Activated T-cell treated with anti-CD3 and anti-CD28 coated beads, Interleukin-2, amount 50 U/mL, for 72 hours (primary cell): ENCODE measurements at places on chromosomes 2 and 18. TPM values are rescaled to one million over a fixed set of nuclear protein-coding genes. Genes with fewer than 3 reads are reported as not detected.
A peak's percentile ranks its signal among the peaks of the same experiment; 100 is the strongest.

DSEL gene
- total RNA-seq, result 0.14 TPM

DNA sequence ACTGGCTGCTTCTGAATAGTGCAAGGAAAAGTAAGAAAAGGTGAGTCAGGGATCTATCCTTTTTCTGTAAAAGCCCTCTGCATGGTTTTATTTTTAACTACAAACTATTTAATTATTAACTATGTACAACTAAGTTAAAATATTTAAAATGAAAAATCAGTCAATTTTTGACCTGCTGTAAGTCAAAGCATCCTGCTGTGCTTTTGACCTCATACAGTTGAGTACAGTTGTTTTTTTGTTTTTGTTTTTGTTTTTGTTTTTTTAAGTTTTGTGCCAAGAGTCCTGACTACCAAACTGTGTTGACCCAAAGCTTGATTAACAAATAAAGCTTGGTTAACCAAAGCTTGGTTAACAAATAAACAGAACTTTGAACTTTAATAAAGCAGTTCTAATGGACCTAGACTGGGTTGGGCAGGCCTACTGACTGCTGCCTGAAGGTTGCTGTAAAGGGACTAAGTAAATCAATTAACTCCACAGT lies at the start of gene ACMSD:
Gene ACMSD (plus strand): TSS at position 474 of the 478 bp plus-strand sequence. CDS start 67 bp downstream, outside the sequence.
- no peak for DNase-seq
- peaks cover 7% of the 10 kb centered on the region for H3K27me3 ChIP-seq
- H3K4me3 ChIP-seq, result no peak within 1 kb of the TSS
- H3K36me3 ChIP-seq, result no peaks in the 10 kb centered on the region
- H3K4me1 ChIP-seq, result no peaks in the 10 kb centered on the region

DNA sequence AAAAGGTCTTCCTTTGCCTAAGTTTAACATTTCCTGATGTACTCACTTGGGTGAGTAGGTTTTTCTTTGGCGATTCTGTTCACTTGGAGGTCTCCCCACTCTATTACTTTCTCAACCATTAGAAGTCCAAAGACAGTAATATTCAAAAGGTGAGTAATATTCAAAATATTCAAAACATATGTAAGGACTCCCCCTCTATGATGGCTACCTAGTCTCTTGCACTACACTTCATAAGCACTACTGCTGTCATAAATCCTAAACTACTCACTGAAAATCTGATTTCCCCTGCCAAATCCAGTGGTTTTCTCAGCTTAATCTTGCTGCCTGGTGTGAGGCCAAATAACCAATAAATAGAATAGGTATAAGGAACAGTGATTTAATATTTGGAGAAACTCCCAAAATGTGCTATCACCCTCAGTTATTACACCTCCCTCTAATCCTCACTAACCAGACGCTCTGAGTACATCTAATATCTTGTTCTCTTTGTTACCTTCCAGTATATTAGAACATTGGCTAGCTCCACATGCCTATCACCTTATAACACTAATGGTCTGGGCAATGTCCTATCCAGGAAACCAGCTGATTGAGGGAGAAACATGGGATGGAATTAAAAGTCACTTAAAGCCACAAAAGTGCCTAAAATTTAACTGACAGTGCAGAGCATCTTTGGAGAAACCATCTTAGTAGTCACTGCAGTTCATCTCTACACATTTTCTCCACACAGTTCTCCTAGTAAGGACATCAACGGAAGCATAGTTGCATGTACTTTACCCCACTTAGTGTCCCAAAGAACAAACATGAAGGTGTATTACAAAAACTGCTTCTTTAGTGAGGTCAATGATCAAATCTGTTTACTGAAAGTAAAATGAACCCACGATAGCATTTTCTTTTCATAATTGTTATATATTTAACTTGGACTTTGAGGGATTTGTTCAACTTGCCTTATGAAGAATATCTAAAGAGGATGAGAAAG lies 54.8 kb downstream of the MBD2 start:
- no peaks in the 10 kb centered on the region for H3K27me3 ChIP-seq
- peak overlapping the region; percentile 39 for H3K27ac ChIP-seq
- DNase-seq, result no peak
- no peak overlapping the region for H3K4me3 ChIP-seq
- peaks cover 22% of the 10 kb centered on the region for H3K4me1 ChIP-seq

DNA sequence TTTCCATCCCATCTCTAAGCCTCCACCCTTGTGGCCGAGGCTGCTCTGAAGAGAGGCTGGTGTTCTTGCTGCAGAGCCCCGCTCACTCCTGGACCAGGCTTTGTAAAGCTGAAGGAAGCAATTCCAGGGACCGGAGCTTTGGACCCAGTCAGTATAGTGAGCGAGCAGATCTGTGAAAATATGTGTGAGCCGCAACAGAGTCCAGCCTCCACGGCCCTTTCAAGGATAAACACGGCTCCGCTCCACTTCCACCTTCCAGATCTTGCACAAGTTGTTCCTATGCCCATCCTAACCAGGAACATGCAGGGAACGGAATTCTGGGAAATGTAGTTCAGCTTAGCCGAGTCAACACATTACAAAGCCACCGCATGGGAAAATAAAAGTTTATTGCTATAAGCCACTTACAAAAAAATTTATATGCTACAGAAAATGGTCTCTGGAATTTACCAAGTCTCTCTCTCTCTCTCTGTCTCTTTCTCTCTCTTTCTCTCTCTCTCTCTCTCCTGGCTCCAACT lies 151.7 kb upstream of the ZNF521 start:
- no peak overlapping the region for H3K4me3 ChIP-seq
- no peaks in the 10 kb centered on the region for H3K36me3 ChIP-seq
- H3K27me3 ChIP-seq, result no peaks in the 10 kb centered on the region
- no peaks in the 10 kb centered on the region for H3K4me1 ChIP-seq

- no peaks in the 10 kb centered on the region for H3K36me3 ChIP-seq
- peaks cover 20% of the 10 kb centered on the region for H3K4me1 ChIP-seq
- peak overlapping the region; percentile 38 for H3K4me3 ChIP-seq
- no peak for DNase-seq
Measured at GRCh38 chr2:172977270-172978062, 98.2 kb upstream of the MAP3K20 start.

GRCh38 chr18:79554321-79554720 lies 125.3 kb upstream of the CTDP1 start:
- no peaks in the 10 kb centered on the region for H3K36me3 ChIP-seq
- H3K4me3 ChIP-seq, result no peak overlapping the region
- no peaks in the 10 kb centered on the region for H3K4me1 ChIP-seq
- H3K27ac ChIP-seq, result no peak overlapping the region
- DNase-seq, result no peak

- peak overlapping the region; percentile 15 for H3K4me3 ChIP-seq
- peaks cover 29% of the 10 kb centered on the region for H3K4me1 ChIP-seq
- peak overlapping the region; percentile 97 for H3K27ac ChIP-seq
- peaks cover 6% of the 10 kb centered on the region for H3K36me3 ChIP-seq
Measured at GRCh38 chr2:96617012-96617411, 21.1 kb downstream of the KANSL3 start.

- peaks cover 38% of the 10 kb centered on the region for H3K27me3 ChIP-seq
- DNase-seq, result no peak
- no peak overlapping the region for H3K4me3 ChIP-seq
- H3K4me1 ChIP-seq, result peaks cover 6% of the 10 kb centered on the region
- H3K27ac ChIP-seq, result no peak overlapping the region
Measured at GRCh38 chr2:6800553-6800952, 65.2 kb downstream of the CMPK2 start.

DNA sequence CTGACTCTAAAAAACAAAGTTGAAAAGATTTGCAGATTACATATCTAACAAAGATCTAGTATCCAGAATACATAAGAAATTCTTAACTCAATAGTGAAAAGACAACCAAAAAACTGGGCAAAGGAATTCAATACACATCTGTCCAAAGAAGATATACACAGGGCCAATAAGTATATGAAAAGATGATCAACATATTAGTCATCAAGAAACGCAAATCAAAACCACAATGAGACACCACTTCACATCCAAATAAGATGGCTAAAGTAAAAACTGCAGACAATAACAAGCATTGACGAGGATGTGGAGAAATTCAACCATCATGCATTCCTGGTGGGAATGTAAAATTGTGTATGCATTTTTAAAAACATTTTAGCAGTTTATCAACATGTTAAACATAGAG lies 256.0 kb downstream of the EIPR1 start:
- no peak overlapping the region for H3K27ac ChIP-seq
- H3K4me3 ChIP-seq, result no peak overlapping the region
- no peak for DNase-seq
- no peaks in the 10 kb centered on the region for H3K27me3 ChIP-seq
- no peaks in the 10 kb centered on the region for H3K4me1 ChIP-seq

- no peak overlapping the region for H3K27ac ChIP-seq
- peaks cover 7% of the 10 kb centered on the region for H3K4me1 ChIP-seq
- H3K36me3 ChIP-seq, result no peaks in the 10 kb centered on the region
- peaks cover 52% of the 10 kb centered on the region for H3K27me3 ChIP-seq
- no peak overlapping the region for H3K4me3 ChIP-seq
Measured at GRCh38 chr2:38168710-38169480, 92.9 kb upstream of the CYP1B1 start.

GRCh38 chr18:75739682-75740081 lies 312.2 kb upstream of the SMIM21 start:
- H3K27ac ChIP-seq, result no peak overlapping the region
- no peak overlapping the region for H3K4me3 ChIP-seq
- no peaks in the 10 kb centered on the region for H3K4me1 ChIP-seq

GRCh38 chr2:43238813-43239212 lies 12.4 kb upstream of the ZFP36L2 start:
- no peak overlapping the region for H3K4me3 ChIP-seq
- no peak overlapping the region for H3K27ac ChIP-seq
- no peak for DNase-seq
- H3K4me1 ChIP-seq, result peaks cover 14% of the 10 kb centered on the region

DNA sequence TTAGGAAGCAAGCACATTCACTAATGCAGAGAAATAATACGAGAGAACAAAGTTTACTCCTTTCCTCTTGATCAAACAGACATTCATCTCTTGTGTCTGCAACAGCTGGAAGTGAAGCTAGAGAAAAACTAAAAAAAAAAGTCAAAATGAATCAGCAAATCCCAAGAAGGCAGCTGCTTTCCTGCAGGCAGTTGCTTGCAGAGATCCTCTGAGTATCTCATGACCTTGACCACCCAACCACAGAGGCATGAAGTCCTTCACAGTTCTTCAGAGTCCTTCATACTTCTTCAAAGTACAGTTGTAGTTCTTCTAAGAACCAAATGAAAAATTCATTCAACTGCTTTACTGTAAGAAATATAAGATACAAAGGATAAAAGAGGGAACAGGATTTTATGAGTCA lies 97.2 kb upstream of the ACVR1C start:
- H3K36me3 ChIP-seq, result peaks cover 41% of the 10 kb centered on the region
- DNase-seq, result no peak
- no peak overlapping the region for H3K27ac ChIP-seq
- no peaks in the 10 kb centered on the region for H3K27me3 ChIP-seq
- no peak overlapping the region for H3K4me3 ChIP-seq

GRCh38 chr2:16882706-16883105 lies 217.1 kb upstream of the CYRIA start:
- DNase-seq, result no peak
- H3K27me3 ChIP-seq, result no peaks in the 10 kb centered on the region
- no peaks in the 10 kb centered on the region for H3K36me3 ChIP-seq
- H3K4me3 ChIP-seq, result no peak overlapping the region

DNA sequence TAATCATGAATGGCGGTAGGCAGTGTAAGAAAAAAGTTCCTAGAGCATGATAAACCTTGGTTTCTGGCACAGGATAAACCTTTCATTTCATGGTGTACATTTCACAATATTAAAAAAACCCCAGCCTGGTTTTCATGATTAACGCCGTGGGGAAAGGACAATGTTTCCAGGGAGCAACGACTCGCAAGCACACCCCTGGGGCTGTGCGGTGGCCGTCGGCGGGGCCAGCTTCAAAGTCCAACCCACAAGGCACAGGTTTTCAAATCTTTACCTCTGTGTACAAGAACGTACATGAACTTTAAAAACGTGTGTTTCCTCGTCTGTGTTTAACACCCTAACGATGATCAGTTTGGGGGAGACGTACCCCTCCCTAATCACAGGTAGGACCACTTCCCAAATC lies 118.1 kb downstream of the NOL10 start:
- H3K36me3 ChIP-seq, result peaks cover 1% of the 10 kb centered on the region
- H3K4me1 ChIP-seq, result no peaks in the 10 kb centered on the region
- H3K27ac ChIP-seq, result peak overlapping the region; percentile 69
- H3K4me3 ChIP-seq, result no peak overlapping the region
